ENCODE measurements at places on chromosomes 2 and 18.

DNA sequence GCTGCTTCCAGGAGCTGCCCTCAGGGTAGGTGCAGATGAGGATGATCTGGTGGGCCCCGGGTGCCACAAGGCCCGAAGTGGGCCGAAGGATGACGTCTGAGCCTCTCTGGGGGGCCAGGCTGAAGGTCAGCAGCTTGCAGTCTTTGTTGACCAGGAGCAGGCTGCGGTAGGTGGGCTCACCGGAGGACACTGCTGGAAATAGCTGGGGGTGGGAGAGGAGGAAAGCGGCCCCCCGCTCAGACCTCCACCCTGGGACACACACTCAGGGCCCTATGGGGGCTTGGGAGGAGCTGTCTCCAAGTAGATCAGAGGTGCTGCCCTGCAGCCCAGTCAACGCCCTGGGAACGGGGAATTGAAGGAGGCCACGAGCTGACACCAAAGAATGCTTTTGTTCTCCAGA, 17.3 kb downstream of the CFAP65 start:
- no peak for DNase-seq

DNA sequence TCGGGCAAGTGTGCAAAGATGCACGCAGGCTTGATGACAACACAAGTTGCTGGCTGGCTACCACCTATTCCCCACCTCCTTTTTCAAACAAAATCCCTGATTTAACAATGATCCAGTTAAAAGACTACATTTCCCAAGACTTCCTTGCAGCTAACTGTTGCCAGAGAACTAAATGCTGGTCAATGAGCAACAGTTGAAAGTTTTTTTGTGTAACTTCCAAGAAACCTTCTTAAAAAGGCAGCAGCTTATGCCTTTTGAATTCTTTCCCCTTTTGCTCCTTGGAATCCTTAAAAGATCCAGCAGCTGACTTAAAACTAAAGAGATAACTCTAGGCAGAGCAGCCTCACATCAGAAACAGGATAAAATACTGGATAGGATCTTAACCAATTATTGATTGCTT, 38.5 kb downstream of the NPHP1 start:
- no peak for DNase-seq

- DNase-seq = no peak
Observed at GRCh38 chr2:1856475-1856874, 112.2 kb upstream of the PXDN start.

GRCh38 chr2:88596141-88596830, 31.0 kb downstream of the EIF2AK3 start:
- no peak for DNase-seq

DNA sequence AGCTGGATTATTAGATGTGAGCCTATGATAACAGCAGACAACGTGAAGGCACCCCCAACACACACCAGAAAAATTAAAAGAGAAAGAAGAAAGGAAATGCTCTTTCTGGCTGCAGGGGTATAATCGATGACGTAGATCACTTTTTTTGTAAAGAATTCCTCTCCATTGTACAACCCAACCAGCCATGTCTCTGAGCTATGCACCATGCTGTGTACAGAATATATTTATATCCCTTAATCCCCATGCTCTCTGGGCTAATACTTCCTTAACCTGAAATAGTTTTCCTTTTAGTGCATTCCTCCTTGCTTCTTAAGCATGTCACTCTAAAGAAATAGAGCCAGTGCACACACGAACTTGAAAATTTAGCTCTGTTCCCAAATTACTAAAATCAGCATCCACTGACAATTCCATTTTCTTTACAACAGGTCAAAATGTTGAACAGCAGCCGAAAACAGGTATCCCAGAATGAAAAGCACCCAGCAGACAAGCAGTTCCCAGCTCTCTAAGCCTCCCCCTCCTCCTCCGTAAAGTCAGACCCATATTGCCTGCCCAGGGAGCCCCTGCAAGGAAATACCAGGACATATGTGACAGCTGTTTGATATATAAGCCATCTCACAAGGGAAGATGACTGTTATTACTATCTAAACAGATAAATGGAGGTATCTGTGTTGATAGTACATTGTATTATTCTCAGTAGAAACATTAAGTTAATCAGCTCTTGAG, 247.4 kb upstream of the RAB6C start:
- DNase-seq = no peak

- DNase-seq = no peak
Observed at GRCh38 chr2:181124497-181124896, 144.1 kb downstream of the UBE2E3 start.

- DNase-seq = no peak
Observed at GRCh38 chr18:37582261-37582660, 16.7 kb upstream of the CELF4 start.

DNA sequence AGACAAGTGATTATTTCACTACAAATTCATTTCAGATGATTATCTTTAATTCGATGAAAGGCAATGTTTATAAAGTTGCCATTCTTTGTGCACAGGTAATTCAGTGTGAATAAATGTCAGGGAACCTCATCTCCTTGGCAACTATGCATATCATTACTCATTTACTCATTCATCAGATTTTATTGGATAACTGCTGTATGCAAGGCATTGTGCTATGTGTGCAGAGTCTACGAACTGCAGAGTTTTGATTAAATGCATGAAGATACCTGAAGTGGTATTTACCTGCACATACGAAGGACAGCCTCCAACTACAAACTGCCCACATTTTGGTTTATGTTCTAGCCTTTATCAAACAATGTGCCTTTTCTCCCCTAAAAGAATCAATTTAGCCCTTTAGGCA, 3.5 kb downstream of the RND3 start:
- no peak for DNase-seq

DNA sequence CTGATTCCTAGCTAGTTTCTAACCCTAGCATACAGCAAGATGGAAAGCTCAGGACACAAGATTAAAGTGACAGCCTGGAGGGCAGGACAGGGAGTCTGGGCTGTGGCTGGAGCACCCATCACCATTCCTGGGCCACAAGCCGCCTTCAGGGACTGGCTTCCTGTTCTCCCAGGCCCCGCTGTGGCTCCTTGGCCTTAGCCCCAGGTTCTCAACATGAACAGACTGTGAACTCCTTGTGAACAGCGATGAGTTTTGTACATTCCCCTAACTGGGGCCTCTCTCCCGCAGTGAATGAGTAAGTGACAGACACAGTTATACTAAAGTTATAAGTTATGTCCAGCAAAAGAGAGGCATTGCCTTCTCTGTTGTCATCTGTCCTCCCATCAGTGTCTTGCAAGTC, 35.9 kb upstream of the SLC14A1 start:
- no peak for DNase-seq
